ENCODE measurements at places on chromosomes 6 and 20.

GRCh38 chr6:47922391-47922790 is 140.6 kb downstream of the OPN5 start:
- no peak for DNase-seq

GRCh38 chr6:148987982-148988381 is 241.2 kb downstream of the UST start:
- DNase-seq, result no peak

GRCh38 chr20:62419759-62420158 is 7.6 kb downstream of the RBBP8NL start:
- DNase-seq, result no peak

DNA sequence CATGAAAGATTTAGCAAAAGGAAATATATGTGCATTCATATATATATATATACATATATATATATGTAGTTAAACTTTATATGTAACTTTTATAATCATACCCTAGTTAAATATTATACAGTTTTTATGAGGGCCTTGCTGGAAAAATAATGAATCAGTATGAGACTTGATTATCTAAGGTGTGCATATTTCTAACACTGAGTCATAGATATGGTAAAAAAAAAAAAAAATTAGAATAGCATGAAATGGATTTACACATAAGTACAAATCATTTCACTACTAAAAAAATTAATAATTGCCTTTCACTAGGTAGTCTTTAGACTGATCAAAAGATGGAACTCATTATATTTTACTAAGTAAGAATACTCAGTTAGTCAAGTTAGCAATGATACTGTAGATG is 51.3 kb upstream of the DST start:
- no peak for DNase-seq

Measured in CD4-positive, alpha-beta T cell treated with Interleukin-21 for 1 hour (primary cell).